ENCODE measurements at places on chromosomes 5 and 9. TPM values are rescaled to one million over a fixed set of nuclear protein-coding genes. Genes with fewer than 3 reads are reported as not detected.

DNA sequence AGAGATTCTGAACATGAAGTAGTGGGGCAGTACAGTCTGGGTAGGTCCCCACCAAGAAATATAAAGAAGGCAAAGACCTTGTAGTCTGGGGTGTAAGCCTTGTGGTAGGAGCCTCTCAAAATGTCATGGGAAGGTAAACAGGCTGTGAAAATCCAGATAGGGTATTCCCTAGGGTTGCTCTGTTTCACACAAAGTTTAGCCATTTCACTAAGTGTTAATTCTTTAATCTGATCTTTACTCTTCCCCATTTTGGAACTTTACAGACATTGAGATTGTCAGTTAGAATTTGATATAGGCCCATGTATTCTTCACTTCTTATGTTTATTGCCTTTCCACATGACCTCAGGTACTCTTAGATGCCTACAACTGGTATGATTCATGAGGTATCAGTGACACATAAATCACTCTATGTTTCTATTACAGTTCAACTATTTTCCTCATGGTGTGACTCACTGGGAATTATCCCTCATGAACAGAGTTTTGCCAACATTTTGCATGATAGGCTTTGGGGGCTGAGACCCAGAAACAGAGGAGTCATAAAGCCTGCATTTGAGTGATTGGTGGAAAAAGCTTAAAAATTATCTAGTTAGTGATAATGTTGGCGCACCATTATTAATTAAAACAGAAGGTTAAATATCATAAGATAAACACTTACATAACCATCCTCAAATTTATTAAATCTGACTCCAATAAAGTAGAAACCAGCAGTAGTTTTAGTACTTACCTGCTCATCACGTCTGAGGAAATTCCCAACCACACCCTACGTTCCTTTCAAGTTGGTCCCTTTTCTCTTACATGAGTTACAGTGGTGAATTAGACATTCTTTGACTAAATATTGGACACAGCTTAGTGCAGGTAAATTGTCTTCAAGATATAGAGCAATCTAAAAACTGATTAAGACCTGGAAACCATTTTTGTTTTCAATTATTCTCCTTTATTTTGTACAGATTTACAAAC lies 399.8 kb upstream of the MEF2C start:
- DNase-seq, result no peak

DNA sequence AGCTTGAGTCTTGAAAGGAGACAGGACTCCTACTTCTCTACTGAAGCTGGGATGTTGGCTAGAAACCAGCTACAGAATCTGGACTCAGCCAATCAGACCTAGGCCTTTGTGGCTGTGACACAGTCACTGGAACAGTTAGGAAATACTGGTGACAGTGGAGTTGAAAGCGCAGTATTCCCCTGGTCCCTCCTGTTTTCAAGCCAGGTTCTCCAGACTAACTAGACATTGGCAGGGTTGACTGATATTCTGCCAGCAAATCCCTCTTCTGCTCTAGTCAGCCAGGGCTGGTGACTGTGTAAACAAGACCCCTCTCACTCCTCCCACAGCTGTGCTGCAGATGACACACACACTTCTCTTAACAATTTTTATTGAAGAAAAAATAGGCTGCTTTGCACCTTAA lies 8.7 kb downstream of the SHROOM1 start:
- no peak for DNase-seq

DNA sequence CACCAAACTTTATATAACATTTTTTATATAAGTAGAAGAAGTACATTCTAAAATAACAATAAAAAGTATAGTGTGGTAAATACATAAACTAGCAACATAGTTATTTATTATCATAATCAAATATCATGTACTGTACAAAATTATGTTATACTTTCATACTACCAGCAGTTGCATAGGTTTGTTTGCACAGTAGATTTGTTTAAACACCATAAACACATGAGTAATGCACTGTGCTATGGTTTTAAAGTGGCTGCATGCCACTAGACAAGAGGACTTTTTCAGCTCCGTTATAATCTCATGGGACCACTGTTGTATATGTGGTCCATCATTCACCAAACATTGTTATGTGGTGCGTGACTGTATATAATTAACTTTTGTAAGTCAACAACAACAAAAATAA lies 137.6 kb downstream of the DRD1 start:
- no peak for DNase-seq

DNA sequence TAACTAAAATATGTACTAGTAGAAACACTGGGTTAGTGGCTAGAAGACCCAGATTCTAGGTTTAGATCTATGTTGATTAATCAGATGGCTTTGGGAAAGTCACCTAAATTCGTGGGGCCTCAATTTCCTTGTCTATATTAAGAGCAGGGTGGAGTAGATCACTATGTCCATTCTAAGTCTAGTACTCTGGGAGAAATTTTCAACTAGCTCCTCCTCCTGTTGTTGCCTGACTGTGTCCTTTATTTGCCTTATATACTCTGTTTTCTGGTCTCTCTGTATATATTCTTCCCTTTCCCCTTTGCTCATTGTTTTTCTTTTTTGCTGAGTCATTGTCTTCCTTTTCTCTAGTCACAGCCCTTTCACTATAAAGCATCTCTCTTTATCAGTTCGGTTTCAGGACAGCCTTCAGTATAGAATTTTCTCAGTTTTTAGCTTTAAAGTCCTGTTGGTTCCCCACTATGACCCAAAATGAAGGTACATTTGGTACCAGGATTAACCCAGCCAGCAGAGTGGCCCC lies 44.5 kb upstream of the CDH6 start:
- DNase-seq, result no peak

DNA sequence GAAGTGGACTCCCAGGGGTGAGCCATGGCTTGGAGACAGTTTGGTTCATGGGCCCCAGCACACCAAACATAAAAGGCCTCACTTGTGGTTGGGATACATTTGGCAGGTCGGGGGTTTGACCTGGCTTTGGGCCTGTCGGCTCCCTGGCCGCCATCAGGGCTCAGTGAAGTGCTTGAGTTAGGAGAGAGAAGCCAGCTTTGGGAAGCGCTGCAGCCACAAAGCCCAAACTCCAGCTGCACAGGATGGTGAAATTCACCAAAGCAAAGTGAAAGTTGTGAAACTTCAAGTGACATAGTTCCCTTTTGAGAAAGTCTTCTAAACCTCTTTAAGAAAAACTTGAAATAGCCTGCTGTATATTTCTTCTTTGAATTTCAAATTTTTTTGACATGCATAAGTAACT lies 27.5 kb downstream of the SLC46A2 start:
- DNase-seq, result no peak

- no peak for DNase-seq
These were observed 23.9 kb downstream of the ZNF474 start for GRCh38 chr5:122153230-122153629.

DNA sequence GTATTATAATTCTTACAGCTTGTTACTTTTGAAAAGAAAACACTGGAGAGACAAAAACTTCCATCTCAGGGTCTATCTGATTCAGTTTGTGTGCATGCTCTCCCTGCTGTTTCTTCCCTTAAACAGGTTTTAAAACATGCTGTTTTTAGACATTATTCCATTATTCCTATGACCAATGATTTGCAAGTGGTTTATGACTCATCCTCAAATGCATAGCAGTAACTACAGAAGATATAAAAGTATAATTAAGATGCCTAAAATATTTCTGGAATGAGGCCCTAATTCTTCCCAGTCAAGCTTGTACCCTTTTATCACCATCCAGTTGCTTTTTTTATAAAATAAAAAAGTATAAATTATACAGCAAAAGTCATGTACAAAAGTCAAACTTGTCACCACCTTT lies 3.7 kb downstream of the DTWD2 start:
- DNase-seq, result no peak

The LHX3 gene
- total RNA-seq, result not detected

The MPDZ gene
- not detected for total RNA-seq

The GRM6 gene
- total RNA-seq, result not detected

The SPATA9 gene
- not detected for total RNA-seq

The SIT1 gene
- 155 TPM for total RNA-seq
